ENCODE measurements at places on chromosomes 2 and 18.

DNA sequence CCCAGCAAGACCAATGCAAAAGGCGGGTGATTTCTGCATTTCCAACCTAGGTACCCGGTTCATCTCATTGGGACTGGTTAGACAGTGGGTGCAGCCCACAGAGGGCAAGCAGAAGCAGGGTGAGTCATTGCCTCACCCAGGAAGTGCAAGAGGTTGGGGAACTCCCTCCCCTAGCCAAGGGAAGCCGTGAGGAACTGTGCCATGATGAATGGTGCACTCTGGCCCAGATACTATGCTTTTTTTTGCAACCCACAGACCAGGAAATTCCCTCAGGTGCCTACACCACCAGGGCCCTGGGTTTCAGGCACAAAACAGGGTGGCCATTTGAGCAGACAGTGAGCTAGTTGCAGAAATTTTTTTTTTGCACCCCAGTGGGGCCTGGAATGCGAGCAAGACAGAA, 662.6 kb upstream of the ACVR2A start:
- no peak for DNase-seq

DNA sequence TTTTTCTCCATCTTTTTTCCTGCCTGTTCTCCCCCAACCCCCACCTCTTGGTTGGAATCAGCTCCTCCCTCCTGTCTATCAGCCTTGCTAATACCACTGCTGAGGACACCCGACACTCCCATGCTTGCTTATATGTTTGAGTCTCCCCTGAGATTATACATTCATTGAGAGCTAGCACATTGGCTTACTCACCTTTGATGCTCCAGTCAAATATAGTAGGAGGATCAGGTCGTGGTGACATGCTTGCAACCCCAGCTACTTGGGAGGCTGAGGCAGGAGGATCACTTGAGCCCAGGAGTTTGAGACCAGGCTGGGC, 91.5 kb upstream of the CCBE1 start:
- DNase-seq: no peak

- no peak for DNase-seq
These were observed 119.7 kb downstream of the UPP2 start for GRCh38 chr2:158221063-158222020.

- DNase-seq: no peak
These were observed 201.0 kb downstream of the PMAIP1 start for GRCh38 chr18:60100778-60101177.

- no peak for DNase-seq
These were observed 113.0 kb downstream of the KCNF1 start for GRCh38 chr2:11024687-11025086.

DNA sequence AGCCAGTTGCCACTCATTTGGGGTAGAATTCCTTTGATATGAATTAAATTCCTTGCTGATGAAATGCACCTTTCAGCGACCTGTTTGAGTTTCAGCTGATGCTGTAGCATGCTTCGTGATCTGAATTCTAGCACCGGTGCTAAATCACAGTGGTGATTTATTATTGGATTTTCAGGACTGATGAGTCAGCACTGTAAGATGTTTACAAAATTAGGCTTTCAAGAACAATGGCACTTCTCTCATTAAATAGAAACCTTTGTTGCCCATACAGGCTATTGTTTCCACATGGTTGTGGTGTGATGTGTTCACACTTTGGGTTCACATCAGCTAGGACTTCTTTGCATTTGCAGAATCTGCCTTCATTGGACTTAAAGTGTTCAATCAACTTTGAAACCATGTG, 687.7 kb downstream of the ARHGAP15 start:
- no peak for DNase-seq

DNA sequence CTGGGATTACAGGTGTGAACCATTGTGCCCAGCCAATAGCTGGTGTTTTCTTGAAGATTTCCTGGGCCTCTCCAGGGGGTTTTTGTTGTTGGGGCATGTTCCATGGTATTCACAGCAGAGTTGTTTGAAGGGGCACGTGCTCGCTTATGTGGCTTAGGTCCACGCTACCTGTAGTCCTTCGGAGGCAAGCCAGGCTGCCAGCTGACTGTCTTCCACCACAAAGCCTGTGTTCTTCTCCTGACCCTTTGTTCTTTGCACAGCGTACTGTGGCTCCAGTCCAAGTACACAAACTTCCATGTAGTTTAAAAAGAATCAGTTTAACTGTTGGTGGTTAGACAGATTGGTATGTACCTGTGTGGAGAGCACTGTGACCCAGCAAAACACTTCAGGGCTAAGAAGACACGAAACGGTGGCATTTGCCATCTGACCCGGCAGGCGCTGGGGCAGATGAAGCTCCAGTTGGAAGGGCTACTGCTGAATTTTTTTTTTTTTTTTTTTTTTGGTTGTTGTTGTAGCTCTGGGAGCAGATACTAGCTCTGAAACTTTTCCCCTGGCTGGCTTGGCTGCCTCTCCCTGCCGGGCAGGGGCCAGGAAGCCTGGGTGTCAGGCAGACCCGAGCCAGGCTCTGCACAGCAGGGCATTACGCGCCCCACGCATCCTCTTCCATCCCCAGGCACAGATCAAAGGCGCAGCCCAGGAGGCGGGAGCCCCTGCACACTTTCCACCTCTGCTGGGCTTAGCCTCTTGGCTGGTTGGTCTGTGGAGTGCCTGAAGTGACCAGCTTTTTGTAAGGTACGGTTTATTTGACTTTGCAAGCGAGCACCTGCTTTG, 5.7 kb downstream of the GREB1 start:
- DNase-seq: no peak

DNA sequence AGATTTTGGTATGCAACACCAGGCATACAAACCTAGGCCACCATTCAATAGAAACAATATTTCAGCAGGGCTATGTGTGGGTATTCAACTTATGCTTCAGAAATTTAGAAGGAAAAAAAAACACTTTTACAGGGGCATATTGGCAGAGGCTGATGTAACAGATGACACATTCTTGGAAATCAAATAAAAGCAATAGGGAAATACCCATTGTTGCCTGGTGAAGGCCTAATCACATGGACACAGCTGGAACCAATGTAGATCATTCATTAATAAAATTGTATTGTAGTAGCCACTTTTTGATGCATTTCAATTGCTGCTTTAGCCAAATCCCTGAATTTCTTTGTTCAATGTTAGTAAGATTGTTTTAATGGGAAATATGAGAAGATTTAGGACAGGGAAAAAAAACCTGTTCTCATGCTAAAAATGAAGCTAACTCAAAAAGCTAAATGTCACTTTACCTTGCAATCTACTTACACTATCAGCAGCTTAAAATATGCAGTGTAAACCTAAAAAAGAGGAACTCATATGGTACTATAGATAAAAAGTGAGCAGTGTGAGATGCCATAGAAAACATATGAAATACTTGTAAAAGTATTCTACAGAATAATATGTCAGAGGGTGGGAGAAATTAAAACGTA, 289.4 kb downstream of the ZEB2 start:
- DNase-seq: peak; percentile 74

GRCh38 chr2:229712136-229712535, 2.2 kb downstream of the DNER start:
- DNase-seq: no peak

- DNase-seq: no peak
These were observed 3.3 kb upstream of the HOXD13 start for GRCh38 chr2:176088937-176089842.

DNA sequence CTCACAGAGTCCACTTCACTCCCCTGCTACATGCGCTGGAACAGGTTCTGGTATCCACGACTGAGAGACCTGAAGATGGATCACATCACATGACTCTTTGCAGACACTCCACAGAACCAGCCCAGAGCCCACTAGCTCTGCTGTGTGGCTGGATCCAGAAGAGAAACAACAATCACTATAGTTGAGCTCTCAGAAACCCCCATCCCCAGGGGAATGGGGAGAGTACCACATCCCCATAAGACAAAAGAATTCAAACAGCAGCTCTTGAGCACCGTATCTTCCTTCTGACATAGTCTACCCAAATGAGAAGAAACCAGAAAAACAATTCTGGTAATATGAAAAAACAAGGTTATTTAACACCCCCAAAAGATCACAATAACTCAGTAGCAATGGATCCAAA, 76.4 kb downstream of the ZSWIM2 start:
- no peak for DNase-seq

GRCh38 chr2:28656937-28657615, 94.6 kb upstream of the PPP1CB start:
- no peak for DNase-seq

GRCh38 chr18:72867746-72868584, at the start of gene NETO1:
Gene NETO1, minus strand, starts transcription at chr18:72867987. Its CDS starts 696 bp downstream, at chr18:72867291.
- DNase-seq: peak; percentile 3

DNA sequence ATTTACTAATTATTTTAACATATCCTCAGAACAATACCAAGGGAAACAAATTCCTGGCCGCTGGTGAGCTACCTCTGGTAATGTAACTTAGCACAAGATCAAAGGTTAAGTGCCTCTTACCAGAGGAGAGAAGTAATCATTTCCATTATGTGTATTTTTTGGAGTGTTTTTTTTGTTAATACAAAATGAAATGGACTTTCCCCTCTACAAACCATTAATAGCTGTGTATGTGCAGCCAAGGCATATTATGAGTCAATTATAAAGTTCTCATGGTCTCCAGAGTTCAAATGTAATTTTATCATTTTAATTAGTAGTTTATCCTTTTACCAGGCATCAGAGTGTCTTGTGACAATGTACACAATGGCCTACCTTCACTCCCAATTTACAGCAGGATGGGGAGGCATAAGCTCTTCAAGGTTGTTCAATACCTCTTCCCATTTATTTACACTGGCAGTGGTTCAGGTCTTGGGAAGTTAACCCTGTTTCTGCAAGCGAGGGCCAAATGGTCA, 242.2 kb downstream of the TGIF1 start:
- no peak for DNase-seq

DNA sequence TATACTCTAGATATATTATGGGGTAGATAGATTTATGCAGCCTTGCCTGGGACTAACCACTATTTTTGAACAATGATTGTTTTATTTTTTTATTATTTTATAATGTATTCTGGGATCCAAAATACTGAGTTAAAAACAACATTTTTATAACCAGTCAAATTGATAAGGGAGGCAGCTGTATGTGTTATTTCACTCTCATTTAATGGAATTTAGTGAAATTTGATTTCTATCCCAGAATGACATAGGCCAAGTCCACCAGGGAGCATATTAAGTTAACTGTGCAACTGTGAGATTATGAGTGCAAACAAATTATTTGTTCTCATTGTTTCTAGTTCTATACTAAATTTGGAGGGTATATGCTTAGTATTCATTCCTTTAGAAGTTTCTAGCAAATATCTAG, 553.6 kb upstream of the NRP2 start:
- DNase-seq: no peak

DNA sequence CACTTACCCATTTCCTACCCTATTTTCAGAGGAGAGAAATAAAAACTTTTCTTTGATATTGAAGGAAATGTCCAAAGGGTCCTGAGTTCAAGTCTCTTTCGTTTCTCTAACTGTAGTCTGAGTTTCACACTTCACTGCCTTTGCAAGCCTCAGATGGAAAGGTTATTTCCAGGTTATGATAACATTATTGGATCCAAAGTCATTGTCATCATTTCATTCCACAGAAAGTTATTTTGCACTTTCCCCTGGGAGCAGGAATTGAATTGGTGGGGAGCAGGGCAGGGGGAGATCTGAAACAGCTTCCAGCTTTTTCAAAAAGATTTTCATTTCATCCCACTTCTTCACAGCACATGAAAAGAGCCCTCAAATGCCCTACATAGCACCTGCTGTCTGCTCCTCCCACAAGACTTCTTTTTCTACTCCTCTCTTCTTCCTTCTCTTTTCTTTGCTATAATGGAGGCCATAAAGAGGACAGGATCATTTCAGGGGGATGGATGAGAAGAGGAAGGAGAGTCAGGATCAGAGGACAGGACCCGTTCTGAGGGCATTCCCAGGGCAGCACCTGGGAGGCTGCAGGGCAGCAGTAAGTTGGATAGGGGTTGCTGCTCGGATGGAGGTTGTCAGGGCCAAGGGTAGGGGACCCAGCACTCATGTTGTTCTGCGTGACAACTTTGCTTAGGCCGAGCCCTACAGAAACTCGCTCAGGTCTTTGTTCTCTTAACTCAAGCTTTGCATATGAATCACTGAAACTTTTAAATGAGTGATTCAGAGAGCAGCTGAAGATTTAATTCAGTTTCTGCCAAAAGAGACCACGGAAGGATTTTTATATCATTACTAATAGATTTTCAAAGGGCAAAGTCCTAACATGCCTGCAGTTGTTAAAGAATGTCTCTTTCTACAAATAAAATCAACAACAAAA, 11.4 kb upstream of the GALNT5 start:
- DNase-seq: peak; percentile 90

GRCh38 chr2:54610700-54611099, 112.8 kb upstream of the EML6 start:
- DNase-seq: peak; percentile 61

DNA sequence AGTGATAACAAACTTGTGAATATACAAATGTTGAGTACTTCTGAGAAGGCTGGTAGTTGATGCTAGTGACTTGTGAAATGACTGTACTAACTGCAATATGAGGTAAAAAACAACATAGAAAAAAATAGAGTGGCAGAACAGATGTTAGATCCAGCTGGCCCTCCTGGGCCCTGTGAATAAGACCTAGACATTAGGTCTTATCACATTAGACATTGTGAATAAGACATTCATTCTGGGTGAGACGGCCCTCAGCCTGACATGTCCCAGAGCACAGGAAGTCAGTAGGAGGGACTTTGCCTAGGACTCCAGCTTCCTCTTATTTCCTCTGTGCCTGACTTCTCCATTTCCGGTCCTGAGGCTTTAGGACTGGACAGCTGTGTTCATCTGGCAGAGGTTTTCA, 22.9 kb downstream of the DOK1 start:
- no peak for DNase-seq

GRCh38 chr2:237765875-237766274, 32.7 kb upstream of the RBM44 start:
- DNase-seq: no peak

DNA sequence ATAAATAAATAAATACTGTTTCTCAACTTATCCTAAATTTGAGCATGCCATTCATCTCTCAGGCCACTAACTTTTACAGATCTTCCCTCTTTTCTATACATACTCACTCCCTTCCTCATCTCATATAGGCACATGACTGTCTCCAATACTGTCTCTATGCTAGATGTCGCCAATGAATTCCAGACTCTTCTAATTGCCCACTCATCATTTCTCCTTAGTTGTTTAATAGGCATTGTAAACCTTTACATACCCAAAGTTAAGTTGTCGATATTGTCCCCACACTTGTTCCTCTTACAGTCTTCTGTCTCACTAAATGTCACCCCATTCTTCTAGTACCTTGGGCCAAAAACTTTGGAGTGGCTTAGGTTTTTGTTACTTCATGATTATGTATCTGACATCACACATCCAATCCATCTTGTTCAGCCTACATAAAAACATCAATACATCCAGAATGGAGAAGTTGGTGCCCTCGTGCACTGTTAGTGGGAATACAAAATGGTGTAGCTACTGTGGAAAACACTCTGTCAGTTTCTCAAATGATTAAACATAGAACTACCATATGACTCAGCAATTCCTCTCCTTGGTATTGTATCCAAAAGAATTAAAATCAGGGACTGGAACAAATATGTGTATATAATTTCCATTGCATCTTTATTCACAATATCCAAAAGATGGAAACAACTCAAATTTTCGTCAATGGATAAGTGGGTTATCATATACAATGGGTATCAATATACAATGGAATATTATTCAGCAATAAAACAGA, 935.1 kb downstream of the SLC4A3 start:
- no peak for DNase-seq

Measured in fibroblast of skin of scalp (primary cell).